ENCODE measurements at places on chromosomes 16 and 17. TPM values are rescaled to one million over a fixed set of nuclear protein-coding genes. Genes with fewer than 3 reads are reported as not detected.
A peak's percentile ranks its signal among the peaks of the same experiment; 100 is the strongest.

DNA sequence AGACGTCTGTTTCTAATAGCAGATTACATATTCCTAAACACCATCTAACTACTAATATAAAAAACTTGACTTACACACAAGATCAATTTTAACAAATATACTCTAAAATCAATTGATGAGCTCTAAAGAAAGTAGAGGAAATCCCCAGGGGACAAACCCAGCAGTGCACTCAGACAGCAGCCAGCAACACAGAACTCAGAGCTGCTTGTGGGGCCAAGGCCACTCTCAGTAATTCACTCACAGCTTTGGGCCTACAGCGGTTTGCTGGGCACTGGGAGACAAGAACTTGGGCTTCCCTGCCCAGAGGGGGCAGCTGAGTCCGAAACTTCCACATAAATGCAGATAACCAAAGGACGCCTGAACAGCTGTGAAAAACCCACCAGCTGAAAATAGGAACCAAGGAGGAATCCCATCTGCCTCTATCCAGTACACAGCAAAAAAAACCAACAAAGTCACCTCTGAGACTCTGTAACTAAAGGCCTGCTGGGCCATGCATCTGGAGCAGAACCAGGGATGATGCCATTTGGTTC, 21.4 kb downstream of the NPLOC4 start:
- no peak for DNase-seq

- no peak for DNase-seq
These were observed 53.6 kb downstream of the KANSL1 start for GRCh38 chr17:46139432-46140210.

DNA sequence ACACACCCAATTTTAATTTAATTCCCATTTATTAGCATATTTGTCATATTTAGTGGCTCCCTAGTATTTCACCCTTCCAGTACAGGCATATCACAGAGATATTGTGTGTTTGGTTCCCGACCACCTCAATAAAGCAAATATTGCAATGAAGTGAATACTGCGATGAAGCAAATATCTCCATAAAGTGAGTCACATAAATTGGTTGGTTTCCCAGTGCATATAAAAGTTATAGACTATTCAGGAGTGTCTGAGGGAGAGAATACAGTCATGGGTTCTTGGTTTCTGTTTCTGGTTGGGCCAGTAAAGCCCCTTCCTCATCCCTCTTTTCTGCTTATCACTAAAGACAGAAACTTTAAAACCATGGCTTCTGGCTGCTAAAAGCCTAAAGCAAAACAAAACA, 295.4 kb upstream of the AXIN2 start:
- DNase-seq: no peak

DNA sequence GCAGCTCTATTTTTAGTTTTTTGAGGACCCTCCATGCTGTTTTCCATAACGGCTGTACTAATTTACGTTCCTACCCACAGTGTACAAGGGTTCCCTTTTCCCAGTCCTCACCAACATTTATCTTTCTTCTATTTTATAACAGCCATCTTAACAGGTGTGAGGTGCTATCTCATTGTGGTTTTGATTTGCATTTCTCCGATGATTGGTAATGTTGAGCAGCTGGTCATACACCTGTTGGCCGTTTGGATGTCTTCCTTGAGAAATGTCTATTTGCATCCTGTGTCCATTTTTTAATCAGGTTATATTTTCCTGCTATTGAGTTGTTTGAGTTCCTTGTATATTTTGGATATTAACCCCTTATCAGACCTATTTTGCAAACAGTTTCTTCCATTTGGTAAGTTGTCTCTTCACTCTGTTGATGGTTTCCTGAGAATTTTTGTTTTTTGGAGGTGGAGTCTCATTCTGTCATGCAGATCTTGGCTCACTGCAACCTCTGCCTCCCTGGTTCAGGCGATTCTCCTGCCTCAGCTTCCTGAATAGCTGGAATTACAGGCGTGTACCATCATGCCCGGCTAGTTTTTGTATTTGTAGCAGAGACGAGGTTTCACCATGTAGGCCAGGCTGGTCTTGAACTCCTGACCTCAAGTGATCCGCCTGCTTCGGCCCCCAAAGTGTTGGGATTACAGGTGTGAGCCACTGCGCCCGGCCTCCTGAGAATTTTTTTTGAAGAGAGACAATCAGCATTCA, 279.6 kb downstream of the SNX29 start:
- no peak for DNase-seq

DNA sequence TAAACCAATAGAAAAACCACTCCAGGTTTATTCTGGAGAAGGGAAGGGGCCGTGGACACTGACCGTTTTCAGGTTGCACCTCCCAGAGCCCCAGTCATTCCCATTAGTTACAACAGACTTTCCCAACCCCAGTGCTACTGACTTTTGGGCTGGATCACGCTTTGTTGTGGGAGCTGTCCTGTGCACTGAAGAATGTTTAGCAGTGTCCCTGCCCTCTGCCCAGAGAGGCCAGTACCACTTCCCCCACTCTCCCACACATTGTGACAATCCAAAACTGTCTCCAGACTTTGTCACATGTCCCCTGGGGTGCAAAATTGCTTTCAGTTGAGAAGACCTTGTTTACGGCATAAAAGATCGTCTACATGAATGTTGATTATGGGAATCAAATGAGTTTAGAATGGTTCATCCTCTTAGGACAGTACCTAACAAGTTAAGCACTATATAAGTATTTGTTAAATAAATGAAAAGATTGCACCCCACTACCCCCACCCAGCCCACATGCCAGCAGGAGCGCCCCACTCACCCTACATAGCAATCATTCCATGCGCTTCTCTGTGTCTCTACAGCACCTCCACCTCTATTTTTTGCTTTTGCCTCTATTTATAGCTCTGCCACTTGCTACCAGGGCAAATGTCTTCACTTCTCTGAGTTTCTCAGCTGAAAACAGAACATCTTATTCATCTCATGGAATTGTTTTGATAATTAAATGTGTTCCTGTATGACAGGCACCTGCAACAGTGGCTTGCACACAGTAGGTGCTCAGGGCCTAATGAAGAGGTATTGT, 104.9 kb downstream of the AXIN2 start:
- DNase-seq: no peak

DNA sequence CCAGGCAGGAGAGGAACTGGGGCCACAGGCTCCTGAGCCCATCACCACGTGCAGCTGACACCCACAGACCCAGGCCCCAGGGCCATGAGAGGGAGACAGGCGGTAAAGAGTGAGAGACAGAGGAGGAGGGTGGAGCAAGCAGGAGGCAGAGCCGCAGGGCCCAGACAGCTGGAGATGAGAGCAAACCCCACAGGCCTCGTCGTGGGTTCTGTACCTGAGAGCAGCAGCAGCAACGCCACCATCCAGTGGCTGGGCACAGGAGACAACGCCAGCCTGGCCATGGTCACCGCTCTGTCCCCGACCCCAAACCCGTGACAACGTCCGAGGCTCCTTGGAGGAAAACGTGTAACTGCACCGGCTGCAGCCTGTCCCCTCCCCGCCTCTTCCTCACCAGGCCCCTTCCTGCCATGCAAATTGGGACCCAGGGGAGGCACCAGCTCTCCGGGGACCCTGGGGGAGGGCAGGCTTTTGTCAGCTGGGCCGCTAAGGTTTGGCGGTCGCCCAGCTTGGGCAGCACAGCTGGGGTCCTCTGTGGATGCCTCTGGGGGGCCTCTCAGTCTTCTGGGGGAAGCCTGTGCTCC, at the start of gene CD79B:
Gene CD79B, minus strand, starts transcription at position 351 of the 581 bp plus-strand sequence. Its CDS starts 70 bp downstream, at position 281.
- DNase-seq: no peak

DNA sequence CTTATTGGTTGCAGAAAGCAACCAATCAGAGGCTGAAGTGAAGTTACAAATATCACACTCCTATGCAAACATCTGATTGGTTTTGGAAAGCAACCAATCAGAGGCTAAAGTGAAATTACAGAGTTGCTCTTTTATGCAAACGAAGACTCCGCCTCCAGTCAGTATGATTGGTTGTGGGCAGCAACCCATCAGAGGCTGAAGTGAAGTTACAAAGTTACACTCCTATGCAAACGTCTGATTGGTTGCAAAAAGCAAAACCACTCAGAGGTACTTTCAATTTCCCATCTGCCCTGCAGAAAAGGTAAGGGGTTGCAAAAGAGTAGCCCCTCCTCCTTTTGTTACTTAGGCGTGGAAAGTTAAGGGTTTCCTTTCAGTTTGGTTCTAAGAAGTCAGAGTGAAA, 697.3 kb downstream of the MAF start:
- no peak for DNase-seq

GRCh38 chr16:6892966-6893365, 439.7 kb upstream of the RBFOX1 start:
- DNase-seq: no peak

GRCh38 chr16:83248735-83249463, 558.9 kb upstream of the HSBP1 start:
- DNase-seq: no peak

GRCh38 chr16:28930652-28931051, 1.1 kb upstream of the CD19 start:
- DNase-seq: no peak

DNA sequence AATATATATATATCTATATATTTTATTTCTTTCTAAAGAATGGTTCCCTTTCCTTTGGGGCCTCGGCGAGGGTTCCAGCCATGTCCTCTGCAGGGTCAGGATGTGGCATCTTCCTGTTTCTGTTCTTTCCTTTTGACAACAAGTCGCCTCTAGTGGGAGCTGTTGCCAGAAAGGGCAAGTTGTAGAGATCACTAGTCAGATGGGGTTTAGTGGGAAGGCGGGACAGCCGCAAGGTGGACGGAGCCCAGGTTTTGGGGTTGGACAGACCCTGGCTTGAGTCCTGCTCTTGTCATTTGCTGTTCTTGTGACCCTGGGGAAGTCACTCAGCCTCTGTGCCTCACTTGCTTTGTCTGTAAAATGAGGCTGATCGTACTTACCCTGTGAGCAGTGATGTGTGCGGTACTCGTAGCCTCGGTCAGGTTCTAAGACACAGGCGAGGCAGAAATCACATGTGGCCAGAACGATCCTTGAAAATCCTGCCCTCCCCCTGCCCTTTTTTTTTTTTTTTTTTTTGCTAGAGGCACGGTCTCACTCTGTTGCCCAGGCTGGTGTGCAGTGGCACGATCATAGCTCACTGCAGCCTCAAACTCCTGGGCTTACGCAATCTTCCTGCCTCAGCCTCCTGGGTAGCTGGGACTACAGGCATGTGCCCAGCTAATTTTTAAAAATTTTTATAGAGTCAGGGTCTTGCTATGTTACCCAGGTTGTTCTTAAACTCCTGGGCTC, 80.1 kb downstream of the ABCC6 start:
- no peak for DNase-seq

GRCh38 chr17:27236717-27237315, 57.1 kb upstream of the WSB1 start:
- peak; percentile 87 for DNase-seq

DNA sequence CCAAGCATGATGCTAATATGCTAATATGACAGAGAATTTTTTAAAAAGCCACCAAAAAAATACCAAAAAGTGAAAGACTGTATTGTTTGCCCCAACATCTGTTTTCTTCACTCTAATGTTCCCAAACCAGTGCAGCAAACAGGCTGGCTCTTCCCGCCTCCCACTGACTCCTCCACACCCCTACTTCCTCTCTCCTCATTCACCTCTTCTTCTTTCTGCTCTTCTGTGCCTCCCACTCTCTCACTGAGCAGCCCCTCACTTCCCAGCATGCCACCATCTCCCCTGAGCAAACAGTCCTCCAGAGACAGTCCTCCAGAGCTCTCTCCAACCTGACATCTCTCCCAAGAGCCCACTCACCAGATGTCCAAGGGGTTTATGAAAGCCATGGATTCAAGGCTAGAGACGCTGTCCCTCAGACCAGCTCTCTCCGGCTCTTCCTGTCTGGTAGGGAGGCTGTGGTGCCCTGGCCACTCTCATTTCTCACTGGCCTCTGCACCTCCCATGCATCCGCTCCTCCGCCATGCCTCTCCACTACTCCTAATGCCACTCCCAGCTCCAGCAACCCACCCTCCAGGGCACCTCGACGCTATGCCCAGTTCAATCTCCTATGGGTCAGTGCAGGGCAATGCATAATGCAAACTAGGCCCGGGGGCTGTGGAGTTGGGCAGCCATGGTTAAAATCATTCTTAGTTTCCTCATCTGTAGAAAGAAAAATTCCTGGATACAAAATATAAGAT, 52.9 kb downstream of the ANKRD11 start:
- DNase-seq: no peak

DNA sequence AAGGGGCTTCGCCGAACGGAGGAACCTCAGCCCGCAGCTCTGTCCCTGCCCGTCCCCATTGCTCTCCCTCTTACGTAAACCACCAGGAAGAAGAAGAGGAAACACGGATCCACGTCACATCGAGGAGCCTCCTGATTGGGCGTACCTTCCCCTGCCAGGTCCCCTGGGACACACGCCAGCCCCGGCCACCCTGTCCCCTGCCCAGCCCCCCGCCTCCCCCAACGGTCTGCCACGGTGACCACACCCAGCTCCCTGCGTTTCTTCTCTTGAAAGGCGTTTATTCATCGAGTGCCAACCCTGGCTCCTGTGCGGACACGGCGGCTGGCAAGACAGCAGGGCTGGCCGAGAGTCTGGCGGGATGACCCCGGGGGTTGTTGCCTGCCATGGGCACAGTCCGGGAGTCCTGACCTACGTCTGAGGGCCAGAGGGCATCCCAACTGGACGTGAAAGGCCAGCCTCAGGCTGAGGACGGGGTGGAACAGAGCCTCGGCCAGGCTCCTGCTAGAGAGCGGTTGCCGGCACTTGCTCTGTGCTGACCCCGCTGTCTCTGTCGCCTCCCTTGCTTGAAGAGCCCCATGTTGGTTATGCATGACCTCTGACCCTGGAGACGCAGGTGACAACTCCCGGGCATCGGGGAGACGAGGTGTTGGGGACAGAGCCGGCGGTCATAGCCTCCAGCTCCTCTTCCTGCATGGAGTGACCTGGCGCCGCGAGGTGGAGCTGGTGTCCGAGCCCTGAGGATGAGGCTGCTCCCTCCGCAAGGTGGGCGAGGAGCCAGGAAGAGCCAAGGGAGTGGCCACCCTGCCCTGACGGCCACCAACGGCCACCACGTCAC, 40.5 kb upstream of the ACSF3 start:
- peak; percentile 22 for DNase-seq

DNA sequence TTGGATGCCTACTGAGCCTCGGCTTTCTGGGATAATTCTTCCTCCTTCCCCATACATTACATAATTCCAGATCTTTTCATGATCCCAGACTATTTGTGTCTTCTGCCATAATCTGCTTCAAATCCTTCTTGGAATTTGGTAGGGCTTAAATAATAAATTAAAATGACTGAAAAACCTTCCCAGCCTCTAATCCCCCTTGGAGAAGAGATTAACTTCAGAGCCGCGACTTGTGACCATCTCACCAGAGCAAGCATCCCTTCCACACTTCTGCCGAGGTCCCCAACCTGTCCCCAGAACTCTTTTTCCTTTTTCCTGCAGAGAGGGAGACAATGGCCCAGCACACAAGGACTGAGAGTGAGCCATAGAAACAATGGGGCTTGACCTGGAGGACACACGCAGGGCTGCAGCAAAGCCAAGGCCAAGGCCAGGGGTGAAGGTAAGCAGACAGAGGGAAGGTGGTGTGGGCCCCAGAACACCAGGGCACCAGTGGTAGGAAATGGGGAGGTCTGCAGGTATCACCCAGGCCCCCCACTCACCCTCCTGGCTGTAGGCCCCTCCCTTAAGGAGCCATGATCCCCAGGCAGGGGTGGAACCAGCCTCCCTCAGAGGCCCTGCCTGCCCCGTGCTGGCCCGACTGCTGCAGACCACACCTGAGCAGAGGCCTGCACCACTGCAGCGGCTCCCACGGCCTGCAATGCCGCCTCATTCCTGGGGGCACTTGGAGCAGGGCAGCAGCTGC, 9.6 kb upstream of the BCAR1 start:
- DNase-seq: no peak

- no peak for DNase-seq
These were observed 123.9 kb downstream of the KCNJ12 start for GRCh38 chr17:21500064-21500463.

The HASPIN gene
- total RNA-seq: 0.32 TPM

The KRT33B gene
- total RNA-seq: not detected

The SRL gene
- 1.4 TPM for total RNA-seq

The CCL4 gene
- 27.6 TPM for total RNA-seq

The SPATA32 gene
- not detected for total RNA-seq

The OTOA gene
- 0.46 TPM for total RNA-seq

The CHST5 gene
- 0.63 TPM for total RNA-seq
